Activated gamma-delta T cell treated with Interleukin-2 at 50 U/mL for 16 hours (primary cell): ENCODE measurements at places on chromosomes 12 and 14.

DNA sequence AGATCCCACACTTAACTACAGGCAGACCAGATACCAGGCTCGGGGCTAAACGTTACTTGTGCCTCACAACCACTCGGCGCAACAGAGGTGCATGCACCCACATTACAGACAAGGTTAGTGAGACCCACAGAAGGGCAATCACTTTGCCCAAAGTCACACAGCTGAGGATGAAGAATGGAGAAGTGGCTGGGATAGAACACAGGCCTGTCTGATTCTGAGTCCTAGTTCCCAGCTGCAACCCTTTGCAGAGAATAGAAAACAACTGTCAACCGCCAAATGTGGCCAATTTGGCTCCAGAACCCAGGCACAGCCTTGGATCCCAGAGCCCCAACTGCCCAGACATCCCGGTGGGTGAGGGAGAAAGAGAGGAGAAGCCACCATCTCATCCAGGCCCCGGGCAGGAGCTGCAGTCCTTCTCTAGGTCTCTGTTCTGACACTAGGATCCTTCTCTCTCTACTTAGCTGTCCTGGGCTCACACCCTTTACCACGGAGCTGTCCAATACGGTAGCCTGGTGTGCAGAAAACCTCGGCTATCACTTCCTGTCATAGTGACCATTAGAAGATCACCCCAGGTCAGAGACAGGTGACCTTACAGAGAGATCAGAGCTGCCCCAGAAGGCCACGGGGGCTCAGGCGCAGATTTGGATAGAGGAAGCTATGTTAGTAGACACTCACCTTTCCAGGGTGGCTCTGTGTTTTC, 59.1 kb downstream of the FAM222A start:
- DNase-seq = no peak

GRCh38 chr14:51595881-51596455, 55.7 kb upstream of the FRMD6 start:
- DNase-seq = no peak

DNA sequence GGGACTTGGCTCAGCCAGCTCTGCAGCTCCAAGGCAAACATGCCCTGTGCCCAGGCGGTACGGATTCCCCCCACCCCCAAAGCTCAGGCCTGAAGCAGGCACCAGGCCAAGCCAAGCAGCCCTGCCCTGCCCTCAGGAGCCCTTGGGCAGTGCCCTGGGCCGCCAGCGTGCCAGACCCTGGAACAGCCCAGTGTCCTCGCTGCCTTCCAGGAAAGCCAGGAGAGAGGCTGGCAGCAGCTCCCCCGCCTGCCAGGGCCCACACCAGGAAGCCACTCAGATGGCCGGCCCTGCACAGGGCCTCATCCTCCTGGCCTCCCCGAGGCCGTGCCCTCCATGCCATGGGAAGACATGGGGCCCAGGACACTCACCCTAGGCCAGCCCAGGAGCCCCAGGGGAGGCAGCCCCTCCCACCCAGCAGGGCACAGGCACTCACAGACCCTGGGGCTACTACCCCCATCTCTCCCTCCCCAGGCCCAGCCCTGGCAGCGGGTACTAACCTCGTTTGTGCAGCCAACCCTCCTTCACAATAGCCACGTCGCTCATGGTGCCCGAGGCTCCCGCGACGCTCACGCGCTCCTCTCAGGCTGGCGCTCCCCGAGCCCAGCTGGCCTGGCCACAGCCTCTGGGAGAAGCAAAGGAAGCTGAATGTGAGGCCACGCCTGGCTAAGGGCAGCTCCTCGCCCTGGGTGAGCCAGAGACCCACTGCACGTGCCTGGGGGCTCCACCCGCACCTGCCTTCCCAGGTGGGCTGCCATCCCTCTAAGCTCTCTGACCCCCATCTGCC, 3.3 kb downstream of the AKT1 start:
- DNase-seq = no peak

GRCh38 chr12:116534311-116535121, 24.7 kb upstream of the MAP1LC3B2 start:
- no peak for DNase-seq
